Stimulated activated CD8-positive, alpha-beta memory T cell treated with anti-CD3 and anti-CD28 coated beads, Interleukin-4, amount 100 ng/mL, for 4 hours (primary cell): ENCODE measurements at places on chromosomes 5 and 9.

GRCh38 chr5:14900693-14901461 is 29.3 kb upstream of the ANKH start:
- DNase-seq = no peak

- no peak for DNase-seq
These were observed 328.3 kb downstream of the GLIS3 start for GRCh38 chr9:3971391-3972082.

GRCh38 chr9:70058569-70059116 is 15.0 kb downstream of the MAMDC2 start:
- no peak for DNase-seq

GRCh38 chr5:77937015-77937908 is 161.1 kb upstream of the TBCA start:
- no peak for DNase-seq

DNA sequence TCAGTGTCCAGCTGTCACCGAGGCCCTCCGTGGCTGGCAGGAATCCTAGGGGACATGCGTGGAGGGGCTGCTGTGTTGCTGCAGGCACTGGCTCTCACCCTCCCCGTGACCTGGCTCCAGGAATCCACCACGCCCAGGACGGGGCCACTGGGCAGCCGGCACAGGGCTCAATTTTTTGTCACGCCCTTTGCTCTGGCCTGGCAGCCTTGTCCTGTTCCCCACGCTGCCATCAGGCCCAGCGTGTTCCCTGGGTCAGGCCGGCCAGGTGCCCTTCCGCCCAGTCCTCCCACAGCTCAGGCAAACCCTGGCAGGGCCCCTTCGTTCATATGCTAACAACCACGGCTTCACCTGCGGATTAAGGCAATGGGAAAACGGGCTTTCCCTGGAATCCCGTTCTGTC is 37.3 kb downstream of the PROP1 start:
- DNase-seq = no peak

DNA sequence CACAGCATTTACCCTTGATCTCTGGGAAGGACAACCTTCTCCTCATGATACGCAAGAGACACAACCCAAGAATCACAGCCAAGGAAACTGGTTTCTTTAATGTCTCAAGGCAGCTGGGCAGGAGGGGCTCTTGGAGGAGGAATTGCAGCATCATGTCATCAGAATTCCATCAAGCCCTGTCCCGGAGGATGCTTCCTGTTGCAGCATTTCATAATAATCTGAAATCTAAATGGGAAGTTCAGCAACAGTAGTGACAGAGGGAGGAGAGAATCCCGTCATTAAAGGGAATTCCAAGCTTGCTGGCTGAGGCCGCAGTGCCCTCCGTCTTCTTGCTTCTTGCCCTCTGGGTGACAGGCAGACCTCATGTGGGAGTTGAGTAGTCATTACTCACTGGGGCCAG is 192.7 kb downstream of the TENT4A start:
- DNase-seq = no peak

- DNase-seq = no peak
These were observed 11.3 kb downstream of the MYOZ3 start for GRCh38 chr5:150672237-150672883.

DNA sequence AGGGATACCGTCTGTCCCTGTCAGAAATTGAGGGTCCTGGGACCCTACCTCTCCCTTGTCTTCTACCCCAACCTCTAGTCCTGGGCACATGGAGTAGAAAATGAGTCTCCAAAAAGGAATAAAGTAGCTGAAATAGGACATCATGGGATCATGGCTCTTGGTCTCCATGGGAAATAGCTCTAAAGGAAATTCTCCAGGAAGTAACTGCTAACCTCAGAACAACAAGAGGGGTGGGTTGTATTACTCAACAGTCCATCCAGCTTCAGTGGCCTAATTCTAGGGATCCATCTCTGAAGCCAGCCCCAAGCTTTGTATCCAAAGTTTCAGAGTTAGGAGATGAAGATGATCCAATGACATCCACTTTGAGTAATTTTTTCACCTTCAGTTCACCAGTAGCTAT is 11.0 kb upstream of the RUSC2 start:
- no peak for DNase-seq

DNA sequence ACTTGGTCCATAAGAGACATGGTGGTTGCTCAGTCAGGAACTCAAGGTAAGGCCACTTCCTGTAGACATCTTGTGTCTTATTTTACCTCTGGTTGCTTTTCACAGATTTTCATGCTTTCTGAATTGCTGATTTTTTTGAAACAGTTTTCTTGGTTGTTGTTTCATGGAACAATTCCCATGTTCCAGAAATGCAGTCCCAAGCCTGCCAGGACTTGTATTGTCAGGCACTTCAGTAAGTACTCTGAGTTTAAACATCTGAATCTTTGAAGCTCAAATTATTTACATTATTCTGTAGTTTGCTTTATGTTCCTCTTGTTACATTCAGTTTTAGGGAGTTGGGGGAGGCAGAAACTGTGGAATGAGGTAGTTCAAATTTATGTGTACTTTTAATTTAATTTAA is 290.2 kb downstream of the DMRT2 start:
- DNase-seq = no peak

GRCh38 chr9:84293001-84293798 is 47.4 kb downstream of the SLC28A3 start:
- DNase-seq = no peak

DNA sequence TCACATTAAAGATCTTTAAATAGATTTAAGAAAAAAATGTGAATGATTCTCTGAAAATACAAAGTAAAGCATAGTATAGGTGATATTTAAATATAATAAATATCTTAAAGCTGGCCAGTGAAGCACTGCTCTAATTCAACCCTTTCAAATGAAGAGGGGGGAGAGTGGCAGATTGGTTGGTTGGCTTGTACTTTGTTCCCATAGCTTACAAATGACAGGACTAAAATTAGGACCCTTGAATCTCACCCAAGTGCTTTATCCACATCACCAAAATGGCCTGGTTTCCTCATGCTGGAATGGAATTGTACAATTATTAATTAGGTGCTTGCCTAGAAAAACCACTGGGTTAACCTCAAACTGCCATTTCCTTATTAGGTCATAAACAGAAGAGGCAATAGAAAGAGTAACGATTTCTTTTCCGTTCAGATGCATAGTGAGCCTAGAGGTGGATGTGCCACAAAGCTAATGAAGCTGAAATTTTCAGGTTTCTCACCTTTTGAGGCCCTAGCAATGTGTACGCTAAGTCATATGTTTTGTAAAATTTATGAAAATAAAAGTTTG is 354.5 kb upstream of the CDH6 start:
- no peak for DNase-seq

DNA sequence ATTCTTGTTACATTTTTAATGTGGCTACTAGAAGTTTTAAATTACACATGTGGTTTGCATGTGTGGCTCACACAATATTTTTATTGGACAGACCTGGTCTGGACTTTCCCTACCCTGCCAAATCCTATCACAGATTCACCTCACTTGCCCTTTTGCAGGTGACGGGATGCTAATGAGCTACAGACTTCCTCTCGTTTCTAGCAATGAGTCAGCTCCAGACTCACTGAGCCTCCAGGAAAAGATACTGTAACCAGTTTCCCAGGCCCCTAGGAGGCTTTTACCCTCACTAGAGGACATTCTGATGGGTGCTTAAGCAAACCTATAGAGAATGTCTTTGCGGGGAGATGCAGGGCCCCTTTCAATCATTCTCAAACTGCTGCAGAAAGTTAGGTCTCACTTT is 135.4 kb downstream of the WDR41 start:
- DNase-seq = no peak

DNA sequence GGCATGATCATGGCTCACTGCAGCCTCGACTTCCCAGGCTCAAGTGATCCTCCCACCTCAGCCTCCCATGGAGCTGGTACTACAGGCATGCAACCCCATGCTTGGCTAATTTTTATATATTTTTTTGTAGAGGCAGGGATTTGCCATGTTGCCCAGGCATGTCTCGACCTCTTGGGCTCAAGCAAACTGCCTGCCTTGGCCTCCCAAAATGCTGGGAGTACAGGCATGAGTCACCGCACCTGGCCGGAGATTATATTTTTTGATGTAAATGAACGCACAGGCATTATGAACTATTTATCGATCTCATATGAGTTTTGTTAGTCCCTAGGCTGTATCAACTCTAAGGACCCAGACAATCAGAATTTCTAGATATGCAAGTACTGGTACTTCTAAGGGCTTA is 25.5 kb upstream of the CEP120 start:
- no peak for DNase-seq

DNA sequence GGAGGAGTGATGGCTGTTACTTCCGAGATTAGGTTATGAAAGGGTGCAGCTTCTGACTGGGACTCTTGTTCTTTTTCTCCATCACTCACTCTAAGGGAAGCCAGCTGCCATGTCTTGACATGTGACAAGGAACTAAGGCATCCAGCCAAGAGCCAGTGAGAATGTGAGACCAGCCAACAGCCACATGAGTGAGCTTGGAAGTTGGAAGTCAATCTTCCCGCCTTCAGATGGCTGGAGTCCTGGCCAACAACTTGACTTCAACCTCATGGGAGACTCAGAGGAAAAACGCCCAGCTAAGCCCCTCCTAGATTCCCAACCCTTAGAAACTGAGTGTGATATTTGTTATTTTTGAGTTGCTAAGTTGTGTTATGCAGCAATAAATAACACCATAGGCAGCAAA is 201.1 kb downstream of the SNX18 start:
- no peak for DNase-seq

DNA sequence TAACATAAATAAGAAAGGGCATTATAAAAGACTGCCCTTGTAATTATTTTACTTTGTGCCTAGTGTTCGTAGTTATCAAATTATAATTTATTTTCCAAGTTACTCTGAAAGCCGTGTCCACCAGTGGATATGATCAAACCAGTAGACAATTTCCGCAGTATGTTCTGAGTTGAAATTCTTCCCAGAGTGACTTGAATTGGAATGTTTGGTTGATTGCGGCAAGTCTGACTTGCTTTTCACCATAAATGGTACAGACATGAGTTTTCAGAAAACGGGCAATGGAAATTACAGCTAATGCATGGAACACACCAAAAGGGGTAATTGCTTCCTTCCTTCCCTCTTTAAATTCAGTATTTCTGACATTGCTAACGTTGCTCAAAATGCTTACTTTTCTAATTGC is 56.6 kb downstream of the CHSY3 start:
- no peak for DNase-seq

GRCh38 chr5:151058891-151059489 is 21.8 kb downstream of the TNIP1 start:
- DNase-seq = no peak

GRCh38 chr9:87527211-87527916 is 29.7 kb downstream of the DAPK1 start:
- DNase-seq = no peak

GRCh38 chr5:179191506-179192184 is 131.5 kb downstream of the ZNF354C start:
- DNase-seq = no peak

DNA sequence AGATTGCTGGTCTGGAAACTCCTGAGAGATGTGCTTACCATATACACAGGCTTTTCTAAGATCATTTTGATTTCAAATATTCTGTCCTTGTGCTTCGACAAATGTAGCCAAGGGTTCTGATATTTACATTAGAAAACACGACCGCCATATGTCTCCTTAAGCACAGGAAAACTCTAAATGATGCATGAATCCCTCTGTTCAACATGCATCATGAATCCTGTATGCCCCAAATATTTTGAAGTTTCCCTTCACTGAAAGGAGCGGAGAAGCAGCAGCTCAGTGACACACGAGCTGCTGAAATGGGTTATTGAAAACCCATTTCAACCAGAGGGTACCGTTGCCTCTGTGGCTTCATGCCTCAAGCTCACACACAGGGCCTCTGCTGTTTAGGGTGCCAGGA is 74.4 kb downstream of the NREP start:
- DNase-seq = no peak

GRCh38 chr9:111034170-111034897 is 3.9 kb downstream of the LPAR1 start:
- DNase-seq = no peak

DNA sequence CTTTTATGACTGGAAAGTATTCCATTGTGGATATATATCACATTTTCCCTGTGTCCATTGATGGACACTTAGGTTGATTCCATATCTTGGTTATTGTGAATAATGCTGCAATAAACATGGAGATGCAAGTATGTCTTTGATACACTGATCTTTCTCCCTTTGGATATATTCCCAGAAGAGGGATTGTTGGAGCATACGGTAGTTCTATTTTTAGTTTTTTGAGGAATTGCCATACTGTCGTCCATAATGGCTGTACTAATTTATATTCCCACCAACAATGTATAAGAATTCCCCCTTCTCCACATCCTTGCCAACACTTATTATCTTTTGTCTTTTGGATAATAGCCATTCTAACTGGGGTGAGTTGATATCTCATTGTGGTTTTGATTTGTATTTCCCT is 54.9 kb upstream of the PITX1 start:
- DNase-seq = no peak
